RWPE1 (cell line): ENCODE measurements at places on chromosomes 6 and 20.

- no peak for DNase-seq
Observed at GRCh38 chr6:149934249-149935156, 7.3 kb upstream of the ULBP2 start.

DNA sequence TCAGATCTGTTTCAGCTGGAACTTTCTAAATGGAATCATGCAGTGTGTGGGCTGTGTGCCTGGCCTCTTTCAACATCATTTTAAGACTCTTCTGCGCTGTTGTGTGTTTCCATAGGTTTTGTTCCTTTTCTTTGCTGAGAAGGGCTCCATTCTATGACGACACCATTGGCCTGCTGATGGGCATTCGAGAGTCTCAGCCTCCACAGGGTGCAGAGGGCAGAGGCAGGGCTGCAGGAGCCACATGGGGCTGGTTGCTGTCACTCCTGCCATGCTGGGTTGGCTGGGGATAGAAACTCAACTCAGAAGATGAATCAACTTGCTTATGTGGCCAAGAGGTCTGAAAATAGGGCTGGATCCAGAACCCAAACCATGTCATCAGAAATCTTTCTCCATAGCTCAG is 68.5 kb upstream of the SLCO4A1 start:
- no peak for DNase-seq

DNA sequence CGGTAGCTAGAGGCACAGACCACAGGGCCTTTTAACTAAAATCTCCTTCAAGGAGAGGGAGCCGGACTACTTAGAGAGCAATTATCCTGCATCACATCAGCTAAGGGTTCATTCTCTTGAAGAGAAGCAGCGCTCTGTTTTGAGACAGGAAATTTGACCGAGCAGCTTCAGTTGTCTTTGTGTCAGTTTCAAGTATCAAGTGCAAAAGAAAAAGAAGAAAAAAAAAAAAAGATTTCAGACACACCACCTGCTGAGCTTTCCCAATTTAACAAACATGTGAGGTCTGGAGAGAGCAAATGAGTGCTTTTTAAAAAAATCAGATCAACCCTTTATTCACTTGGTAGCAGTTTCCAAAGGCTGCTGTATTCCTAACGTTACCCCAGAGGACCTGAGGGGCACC is 273.5 kb upstream of the POU3F2 start:
- no peak for DNase-seq

GRCh38 chr20:12371990-12372389 is 454.3 kb downstream of the BTBD3 start:
- DNase-seq, result no peak

DNA sequence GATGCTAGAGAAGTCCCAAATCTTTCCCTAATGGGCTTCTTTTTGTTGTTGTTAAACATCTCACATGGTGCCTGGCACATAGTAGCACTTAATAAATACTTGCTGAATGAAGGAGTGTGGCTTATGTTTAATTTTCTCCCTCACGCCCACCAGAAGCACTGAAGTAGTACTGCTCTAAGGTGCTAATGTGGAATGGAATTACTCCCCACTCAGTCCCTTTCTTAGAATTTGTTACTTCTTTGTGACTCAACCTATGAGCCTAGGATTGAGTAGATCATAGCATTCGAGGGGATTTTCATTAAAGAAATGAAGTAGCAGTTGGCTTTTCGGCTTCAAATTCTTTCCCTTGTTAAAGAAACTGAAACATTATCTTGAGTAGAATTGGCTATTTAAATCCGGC is 192.8 kb downstream of the CLIC5 start:
- DNase-seq, result no peak

DNA sequence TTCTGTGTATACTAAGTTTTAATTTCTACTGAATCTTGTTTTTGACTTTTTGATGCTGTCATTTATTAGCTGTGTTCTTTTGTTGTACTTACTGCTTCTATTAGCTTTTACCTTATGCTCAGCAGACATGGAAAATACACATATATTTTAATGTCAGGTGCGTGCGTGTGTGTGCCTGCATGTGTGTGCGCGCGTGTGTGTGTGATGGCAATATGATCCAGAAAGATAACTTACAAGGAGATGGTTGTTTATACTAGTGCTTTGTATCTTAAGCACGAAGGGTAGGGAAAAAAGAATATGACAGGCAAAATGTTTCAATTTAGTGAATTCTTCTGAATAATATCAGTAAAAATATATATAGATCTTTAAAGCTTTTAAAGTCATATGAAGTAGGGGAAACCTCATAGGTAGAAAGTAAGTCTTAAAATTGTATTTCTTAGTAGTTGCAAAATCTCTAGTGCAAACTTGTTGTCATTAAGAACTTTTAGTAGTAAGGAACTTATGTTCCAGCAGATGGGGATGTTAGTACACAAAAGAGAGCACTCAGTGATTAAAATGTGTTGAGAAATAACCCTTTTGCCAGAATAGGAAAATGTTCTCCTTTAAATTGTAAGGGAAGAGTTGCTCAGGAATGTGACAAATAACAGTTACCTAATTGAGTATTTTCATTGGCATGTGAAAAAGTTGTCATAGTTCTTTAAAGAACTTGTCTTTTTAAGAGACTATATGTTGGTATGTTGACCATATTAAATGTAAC is 13.2 kb downstream of the QKI start:
- DNase-seq, result peak; percentile 28
